Upper lobe of right lung (tissue), 1 donor: ENCODE measurements at places on chromosomes 3 and 15.

DNA sequence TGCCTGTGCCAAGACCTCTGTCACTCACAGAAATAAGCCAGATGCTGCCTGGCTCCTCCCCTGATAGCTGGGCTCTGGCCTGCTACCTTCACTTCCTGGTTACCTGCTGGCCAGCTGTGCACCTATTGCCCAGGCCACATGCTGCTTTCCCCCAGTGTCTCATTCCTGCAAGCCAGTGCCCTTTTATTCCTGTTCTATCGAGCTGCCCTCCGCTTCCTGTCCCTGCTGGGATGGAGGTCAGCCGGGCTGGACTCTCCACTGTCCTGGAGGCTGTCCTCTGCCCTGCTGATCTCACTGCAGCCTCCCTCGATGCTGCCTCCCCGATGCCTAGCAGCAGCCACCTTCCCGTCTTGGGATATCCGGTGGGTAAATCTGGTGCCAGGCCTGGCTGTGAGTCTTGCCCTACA lies 37.0 kb upstream of the SNRPA1 start:
- DNase-seq: no peak

DNA sequence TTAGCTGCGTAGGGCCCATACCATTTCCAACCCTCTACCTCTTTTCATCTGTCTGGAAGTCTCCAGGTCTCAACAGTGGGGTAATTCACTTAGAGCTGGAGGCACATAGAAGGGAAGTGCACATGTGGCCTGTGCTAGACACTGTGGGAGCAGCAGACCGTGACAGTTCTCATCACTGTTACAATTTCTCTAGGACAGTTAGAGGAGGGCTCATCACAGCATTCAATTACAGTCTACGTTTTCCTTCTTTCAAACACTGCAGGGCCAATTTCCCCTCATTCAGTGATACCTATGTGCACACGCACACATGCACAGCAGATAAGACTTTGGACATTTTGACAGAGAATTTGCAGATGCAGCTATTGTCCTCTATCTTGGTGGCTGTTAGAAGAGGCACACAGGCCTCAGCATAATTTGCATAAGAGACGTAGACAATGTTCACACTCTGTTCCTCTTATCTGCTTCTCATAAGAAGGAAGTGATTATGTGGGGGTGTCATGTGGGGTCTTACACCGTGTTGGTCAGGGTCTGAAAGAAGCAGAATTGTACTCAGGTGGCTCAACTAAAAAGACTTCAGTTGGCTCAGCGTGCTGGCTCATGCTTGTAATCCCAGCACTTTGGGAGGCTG lies 12.6 kb upstream of the HRG start:
- no peak for DNase-seq

DNA sequence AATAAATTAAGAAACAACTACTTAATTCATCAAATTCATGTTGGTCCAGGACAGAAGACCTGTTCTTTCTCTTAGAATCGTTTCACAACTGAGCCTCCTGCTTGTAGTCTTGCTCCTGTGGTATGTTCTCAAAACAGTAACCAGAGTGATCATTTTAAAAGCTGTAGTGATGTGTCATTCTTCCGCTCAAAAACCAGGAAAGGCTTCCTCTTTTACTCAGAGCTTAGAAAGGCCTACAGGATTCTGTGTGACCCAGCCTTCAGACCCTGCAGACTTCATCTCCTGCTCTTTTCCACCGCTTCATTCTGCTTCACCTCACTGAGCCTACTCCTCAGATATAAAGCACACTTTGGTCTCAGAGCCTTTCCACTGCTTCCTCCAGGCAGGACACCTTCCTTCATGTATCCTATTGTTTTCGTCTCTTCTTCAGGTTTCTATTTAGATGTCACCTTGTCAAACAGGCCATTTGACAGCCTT lies 22.7 kb downstream of the ST6GAL1 start:
- DNase-seq: no peak

DNA sequence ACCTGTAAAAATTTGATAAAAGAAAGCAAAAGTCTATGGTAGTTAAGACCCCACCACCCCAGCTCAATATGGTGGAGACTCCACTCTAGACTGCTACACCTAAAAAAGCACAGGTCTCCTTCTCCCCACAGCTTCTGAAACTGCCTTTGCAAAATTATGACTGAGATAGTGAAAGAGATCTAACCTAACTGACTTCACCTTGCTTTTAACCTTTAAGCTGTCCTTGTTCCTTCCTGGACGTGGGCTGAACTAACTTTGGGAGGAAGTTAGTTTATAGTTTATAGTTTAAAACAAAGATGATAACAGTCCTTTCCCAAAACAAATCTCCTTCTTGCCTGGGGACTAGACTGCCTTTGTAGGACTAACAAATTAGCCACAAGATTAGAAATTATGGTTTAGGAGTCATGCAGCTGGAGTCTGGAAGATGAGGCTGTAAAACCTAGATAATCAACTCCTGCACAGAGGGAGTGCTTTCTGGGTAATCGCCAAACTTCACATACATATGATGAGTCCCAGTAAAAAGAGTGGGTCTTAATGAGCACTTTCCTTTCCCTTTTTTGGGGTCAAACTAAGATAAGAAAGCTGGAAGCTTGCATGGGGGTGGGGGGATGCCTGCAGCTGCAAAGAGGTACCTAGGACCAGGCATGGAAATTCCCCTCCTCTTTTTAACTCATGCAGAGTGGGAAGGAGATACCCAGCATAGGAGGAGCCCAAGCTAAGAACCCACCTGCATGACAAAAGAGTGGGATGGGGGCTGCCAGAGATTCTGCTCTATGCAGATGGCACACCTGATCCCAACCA lies 17.5 kb downstream of the CCR8 start:
- no peak for DNase-seq

- DNase-seq: no peak
Measured at GRCh38 chr15:40454904-40455391, 14.2 kb downstream of the BAHD1 start.

GRCh38 chr15:67732671-67733374 lies 92.5 kb upstream of the SKOR1 start:
- no peak for DNase-seq

- DNase-seq: peak; percentile 33
Measured at GRCh38 chr15:100762289-100762688, 117.3 kb upstream of the ALDH1A3 start.
